NCI-H446 treated with DMSO at 0.1 percent for 48 hours (cell line): ENCODE measurements at places on chromosomes 2 and 18.

DNA sequence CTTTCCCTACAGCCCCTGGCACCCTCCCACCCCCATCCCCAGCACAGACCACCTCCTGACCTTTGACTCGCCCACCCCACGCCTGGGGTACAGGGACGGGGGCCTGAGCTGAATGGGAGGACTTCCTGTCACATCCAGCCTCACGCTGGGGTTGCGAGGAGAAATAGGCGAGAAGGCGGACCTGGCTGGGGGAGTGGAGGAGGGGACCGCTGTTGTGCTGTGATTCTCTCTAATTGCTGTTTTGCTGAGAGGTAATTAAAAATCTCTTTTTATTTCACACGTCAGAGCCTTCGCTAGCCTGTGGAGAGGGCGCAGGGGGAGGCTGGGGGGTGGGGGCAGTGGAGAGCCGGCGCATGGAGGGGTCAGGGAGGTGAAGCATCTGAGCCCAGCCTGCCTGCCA lies 9.7 kb upstream of the ECEL1 start:
- DNase-seq: no peak

GRCh38 chr2:7009207-7009911 lies 92.1 kb downstream of the RNF144A start:
- no peak for DNase-seq

DNA sequence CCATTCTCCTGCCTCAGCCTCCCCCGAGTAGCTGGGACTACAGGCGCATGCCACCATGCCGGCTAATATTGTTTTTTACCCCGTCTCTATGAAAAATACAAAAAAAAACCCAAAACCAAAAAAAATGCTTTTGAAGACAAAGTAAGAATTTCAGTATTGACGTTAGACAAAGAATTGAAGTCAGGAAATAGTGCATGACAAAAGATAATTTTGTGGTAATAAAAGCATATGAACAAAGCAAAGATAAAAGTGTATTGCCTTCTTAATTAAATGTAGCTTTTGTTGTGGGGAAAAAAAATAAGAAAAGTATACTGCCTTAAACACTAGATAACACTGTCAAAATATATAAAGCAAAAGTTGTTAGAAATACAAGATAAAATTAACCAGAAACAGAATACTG lies 86.8 kb downstream of the ANKRD12 start:
- DNase-seq: no peak

DNA sequence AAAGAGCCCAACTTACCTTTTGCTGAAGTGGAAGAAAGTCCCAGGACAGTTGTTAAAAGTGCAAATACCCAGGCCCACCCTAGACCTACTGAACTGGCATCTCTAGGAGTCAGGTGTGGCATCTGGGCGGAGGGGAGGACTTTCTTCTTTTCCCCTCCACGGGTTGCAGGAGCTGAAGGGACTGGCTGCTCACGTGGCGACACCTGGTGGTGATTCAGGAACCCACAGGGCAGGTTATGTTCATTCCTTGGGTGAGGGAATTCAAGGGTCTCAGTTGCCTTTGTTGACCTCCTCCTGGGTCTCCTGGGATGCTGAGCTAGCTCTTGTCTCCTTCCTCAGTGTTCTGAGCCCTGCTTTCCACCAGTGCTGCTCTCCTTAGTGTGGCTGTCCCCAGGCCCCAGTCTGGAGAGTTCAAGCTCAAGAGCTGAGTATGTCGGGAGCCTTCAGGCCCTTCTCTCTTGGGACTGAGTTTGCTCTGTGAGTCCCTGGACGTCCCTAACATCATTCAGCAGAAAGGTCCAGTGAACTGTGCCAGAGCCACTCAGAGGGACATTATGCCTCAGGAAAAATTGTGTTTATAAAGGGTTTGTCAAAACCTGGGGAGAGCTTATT lies 56.9 kb downstream of the DYSF start:
- no peak for DNase-seq

GRCh38 chr18:74019864-74020263 lies 127.8 kb downstream of the FBXO15 start:
- no peak for DNase-seq

- DNase-seq: no peak
Observed at GRCh38 chr2:237967463-237967951, 693 bp downstream of the UBE2F start.

DNA sequence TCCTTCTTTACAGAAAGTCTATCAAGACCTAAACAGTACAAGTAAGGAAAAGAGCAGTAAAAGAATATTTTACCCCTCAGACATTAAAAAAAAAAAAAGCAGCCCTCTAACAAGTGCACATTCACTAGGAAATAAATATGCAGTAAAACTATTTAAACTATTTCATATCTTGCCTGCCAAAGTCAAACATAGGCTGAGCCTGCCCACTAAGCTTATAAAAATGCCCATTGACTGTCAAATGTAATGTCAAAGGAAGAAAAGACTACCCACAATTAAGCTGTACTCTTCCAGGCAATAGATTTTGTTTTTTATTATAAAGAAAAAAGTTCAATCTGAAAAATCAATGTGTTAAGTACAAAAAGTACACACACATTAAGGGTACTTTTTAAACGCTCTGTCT lies 11.8 kb downstream of the ALS2 start:
- DNase-seq: no peak

GRCh38 chr2:112591413-112591812 lies 7.0 kb downstream of the CHCHD5 start:
- DNase-seq: no peak

- DNase-seq: no peak
Observed at GRCh38 chr2:221166292-221166691, 405.8 kb downstream of the EPHA4 start.

DNA sequence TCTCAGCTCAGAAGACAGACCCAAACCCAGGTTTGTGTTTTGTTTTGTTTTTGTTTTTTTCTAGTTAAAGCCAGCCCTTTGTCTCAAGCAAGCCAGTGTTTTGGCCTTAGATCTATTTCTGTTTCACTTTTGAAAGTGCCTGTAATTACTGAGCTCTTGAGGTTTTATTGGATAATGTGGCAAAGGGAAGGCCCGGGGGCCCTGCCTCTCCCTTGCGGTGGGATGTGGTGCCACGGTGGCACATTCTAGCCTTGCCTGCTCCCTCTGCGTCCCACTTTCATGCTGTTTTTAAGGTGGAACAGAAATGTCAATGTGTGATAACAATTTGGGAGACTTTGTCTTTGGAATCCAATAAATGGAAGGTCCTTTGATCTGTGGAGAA lies 2.5 kb downstream of the HPCAL1 start:
- DNase-seq: no peak

- DNase-seq: no peak
Observed at GRCh38 chr2:234245945-234246344, 195.4 kb downstream of the SPP2 start.
